NCI-H1105 treated with DMSO at 0.1 percent for 48 hours (cell line): ENCODE measurements at places on chromosomes 3 and 15.

DNA sequence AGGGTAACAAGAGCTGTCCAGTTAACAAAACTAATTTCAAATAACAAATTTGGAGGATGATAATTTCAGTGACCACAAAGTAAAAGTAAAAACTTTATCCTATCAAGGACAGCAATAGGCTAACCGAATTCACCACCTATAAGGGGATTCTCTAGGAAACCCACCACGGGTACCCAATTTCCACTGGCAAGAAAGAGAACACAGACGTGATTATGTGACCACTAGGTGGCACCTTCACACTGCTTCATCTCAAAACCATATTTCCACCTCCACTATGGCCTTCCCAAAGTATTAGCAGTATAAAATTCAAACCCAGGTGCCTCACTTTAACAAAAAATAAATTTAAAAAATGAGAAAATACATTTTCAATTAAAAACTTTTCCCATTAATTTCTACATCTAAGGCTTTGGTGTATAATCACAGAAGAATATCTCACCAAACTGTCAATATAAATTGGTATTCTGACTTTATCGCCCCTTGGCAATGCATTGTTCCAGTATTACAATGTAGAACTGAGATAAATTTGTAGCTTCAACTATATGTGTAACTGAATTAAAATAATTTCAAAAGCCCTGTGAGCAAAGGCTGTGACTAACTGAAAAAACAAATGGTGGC, 96.5 kb downstream of the FSIP1 start:
- DNase-seq: peak; percentile 19

DNA sequence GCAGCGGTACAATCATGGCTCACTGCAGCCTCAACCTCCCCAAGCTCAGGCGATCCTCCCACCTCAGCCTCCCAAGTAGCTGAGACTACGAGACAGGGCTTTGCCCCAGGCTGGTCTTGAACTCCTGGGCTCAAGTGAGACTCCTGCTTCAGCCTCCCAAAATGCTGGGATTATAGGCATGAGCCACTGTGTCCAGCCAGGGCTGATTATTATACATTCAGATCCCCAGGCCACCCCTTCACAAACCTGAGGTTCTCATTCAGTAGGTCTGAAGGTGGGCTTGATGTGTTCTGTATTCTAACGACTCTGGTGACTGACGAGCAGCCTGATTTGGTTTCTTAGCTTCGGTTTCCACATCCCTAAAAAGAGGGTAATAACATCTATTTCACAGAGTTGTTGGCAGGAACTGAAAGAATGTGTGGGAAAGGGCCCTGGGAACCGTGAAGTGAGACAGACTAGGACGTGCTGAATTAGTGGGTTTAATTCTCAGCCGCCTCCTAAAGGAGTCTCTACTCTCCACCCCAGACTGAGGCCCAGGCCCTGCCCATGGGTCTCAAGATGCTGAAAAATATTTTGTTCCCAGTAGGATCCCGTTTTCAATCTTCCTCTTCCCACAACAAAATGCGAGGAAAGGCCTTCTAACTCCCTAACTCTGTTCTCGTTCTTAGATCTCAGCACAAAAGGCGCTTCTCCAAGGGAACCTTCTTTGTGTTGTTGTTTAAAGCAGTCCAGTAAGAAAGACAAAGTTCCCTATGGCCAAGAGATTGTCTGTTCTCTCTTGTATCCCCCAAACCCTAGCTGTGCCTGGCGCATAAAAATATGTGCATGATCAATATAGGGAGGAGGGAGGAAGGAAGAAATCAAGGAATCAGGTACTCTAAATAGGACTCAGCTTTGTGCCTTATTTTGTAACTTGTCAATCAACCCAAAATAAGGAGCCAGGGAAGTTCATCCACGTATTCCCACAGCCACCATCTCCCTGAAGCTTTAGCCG, 210.0 kb upstream of the TOPAZ1 start:
- no peak for DNase-seq

DNA sequence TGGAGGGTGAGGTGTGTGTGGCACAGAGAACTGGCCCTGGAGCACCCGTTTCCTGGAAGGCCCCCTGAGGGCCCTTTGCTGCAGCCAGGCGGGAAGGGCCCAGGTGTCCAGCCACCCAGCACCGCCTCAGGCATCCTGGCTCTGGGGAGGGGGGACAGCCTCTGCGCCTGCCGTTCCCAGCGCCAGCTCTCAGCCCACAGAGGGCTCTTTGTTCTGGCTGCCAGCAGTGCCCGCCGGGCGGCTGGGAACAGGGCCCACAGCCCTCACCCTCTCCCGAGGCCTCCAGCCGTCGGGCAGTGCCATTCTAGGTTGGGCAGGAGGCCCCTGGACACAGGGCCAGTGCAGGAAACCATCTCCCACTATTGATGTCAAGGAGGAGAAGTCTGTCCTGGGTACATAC, 8.3 kb downstream of the SLC38A3 start:
- DNase-seq: no peak

- DNase-seq: no peak
Measured at GRCh38 chr3:183924543-183924942, 39.9 kb upstream of the PARL start.

- DNase-seq: no peak
Measured at GRCh38 chr3:57986261-57986660, 22.0 kb upstream of the FLNB start.

DNA sequence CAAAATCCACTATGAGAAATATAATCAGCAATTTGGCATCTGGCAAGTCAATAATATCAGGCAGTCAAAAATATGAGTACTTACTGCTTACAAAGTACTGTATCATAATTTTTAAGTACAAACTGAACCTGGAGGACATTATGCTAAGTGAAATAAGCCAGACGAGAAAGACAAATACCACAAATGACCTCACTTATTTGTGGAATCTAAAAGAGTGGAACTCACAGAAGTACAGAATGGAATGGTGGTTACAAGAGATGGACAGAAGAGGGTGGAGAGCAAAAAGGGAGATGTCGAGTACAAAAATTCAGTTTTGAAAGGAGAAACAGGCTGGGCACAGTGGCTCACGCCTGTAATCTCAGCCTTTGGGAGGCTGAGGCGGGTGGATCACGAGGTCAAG, 12.4 kb downstream of the PCYT1A start:
- no peak for DNase-seq

GRCh38 chr15:26128611-26129140, 265.5 kb upstream of the ATP10A start:
- no peak for DNase-seq

GRCh38 chr3:9553021-9553947, at the start of gene LHFPL4:
Gene LHFPL4 (minus strand): TSS chr3:9553822. CDS start chr3:9552679, 1,143 bp downstream.
- no peak for DNase-seq

DNA sequence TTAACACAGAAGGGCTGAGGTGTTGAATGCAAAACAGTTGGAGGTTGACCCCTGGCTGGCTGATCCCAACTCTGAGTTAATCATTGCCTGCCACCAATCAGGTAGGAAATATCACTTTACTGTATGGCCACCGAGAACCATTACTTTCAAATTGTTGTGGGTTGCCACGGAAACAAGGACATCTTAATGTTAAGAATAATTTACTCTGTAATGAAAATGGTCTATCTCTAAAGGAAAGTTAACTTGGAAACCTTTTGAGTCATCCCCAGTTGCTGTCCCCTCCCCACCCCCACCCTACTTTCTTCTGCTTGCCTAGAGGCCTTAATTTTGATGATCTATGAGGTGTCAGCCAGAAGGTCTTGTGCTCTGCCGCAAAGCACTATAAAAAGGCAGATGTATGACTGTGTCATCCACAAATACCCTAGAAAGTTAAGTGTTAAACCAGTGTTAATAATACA, 78.7 kb upstream of the SNRK start:
- no peak for DNase-seq

GRCh38 chr15:42123546-42123945, 29.2 kb upstream of the PLA2G4D start:
- no peak for DNase-seq

- DNase-seq: no peak
Measured at GRCh38 chr3:30456264-30456663, 150.1 kb upstream of the TGFBR2 start.

GRCh38 chr3:140129768-140130284, 194.8 kb downstream of the CLSTN2 start:
- no peak for DNase-seq

DNA sequence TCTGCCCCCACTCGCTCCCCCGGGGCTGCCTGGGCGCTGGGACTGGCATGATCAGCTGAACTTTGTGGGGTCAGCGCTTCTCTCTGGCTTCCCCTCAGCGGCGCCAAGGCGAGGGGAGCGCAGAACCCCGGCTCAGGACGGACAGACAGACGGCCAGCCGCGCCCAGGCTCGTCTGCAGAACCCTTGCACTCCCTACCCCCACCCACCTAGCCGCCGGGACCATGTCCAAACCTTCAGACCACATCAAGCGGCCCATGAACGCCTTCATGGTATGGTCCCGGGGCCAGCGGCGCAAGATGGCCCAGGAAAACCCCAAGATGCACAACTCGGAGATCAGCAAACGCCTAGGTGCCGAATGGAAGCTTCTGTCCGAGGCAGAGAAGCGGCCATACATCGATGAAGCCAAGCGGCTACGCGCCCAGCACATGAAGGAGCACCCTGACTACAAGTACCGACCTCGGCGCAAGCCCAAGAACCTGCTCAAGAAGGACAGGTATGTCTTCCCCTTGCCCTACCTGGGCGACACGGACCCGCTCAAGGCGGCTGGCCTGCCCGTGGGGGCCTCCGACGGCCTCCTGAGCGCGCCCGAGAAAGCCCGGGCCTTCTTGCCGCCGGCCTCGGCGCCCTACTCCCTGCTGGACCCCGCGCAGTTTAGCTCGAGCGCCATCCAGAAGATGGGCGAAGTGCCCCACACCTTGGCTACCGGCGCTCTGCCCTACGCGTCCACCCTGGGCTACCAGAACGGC, 621 bp downstream of the SOX14 start:
- no peak for DNase-seq

GRCh38 chr15:58931987-58932588, 1.4 kb downstream of the SLTM start:
- DNase-seq: peak; percentile 29

DNA sequence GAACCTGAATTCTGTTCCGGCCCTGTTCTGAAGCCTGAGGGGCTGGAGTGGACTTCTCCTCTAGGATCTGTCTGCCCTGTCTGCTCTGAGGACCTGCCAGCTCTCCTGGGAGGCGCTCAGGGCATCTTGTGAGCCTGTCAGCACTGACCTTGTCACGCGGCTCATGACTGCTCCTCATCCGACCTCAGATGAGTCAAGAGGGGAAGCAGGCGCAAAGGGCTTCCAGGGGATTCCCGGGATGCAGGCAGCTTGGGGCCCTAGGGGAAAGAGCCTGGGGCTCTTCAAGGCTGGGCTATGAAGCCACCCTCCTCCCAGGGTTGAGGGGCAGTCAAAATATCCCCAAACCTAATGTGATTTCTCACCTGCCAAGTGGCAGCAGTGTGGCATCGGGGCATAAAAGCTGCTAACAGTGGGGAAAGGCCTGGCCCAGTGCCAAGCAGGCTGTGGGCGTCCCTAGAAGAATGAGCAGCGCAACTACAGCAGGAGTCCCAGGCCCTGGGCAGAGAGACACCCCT, 27.6 kb upstream of the ANKDD1A start:
- peak; percentile 49 for DNase-seq

GRCh38 chr3:166471074-166471767, 634.0 kb upstream of the BCHE start:
- DNase-seq: no peak

DNA sequence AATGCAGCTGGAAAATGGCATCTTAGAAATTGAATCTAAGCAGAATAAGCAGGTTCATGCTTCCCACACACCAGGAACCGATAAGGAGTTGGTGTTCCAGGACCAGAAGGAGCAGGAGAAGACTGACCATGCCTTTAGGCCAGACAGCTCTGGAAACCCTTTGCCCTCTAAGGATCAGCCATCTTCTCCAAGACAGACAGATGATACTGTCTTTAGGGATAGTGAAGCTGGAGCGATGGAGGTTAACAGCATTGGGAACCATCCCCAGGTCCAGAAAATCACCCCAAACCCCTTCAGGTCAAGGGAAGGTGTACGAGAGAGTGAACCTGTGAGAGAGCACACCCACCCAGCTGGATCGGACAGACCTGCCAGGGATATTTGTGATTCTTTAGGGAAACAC, 49.2 kb downstream of the CDAN1 start:
- DNase-seq: no peak

GRCh38 chr3:52923963-52924362, 26.6 kb upstream of the STIMATE start:
- no peak for DNase-seq

GRCh38 chr3:87855211-87855610, 203.6 kb downstream of the CGGBP1 start:
- DNase-seq: no peak

GRCh38 chr3:178010306-178010705, 525.9 kb upstream of the KCNMB2 start:
- no peak for DNase-seq

GRCh38 chr3:901953-902778, 190.7 kb upstream of the CNTN6 start:
- DNase-seq: no peak

- no peak for DNase-seq
Measured at GRCh38 chr3:63849175-63849574, 14.4 kb downstream of the THOC7 start.

DNA sequence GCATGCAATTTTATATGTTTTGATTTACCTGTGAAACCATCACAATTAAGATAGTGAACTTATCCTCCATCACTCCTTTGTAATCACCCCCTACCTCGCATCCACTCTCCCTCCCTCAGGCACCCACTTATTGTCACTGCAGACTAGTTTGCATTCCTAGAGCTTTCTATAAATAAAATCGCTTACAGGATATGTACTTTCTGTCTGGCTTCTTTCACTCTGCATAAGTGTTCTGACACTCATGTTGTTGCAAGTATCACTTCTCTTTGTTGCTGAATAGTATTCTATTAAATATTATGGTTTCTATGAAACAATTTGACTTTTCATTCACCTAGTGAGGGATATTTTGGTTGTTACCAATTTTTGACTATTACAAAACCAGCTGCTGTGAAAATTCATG, 139.3 kb downstream of the RSRC1 start:
- DNase-seq: no peak

DNA sequence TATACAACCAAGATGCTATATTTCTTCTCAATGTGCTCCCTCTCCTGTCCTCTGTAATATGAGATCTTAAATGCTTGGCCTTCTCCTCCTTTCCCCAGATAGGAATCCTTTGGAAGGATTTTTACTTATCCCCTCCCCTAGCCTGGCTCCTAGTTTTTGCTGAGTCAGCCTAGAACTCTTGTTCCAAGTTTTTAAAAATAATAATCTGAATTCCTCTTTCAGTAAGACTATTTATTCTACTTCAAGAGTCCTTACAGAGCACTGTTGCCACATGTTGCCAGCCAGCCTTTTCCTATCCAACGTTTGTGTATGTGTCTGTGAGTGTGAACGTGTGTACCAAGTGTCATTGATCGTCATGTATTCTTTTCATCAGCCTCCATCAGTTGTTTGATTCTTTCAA, 11.0 kb upstream of the KCNMB2 start:
- DNase-seq: no peak
